Activated naive CD4-positive, alpha-beta T cell treated with anti-CD3 and anti-CD28 coated beads, Interleukin-2, amount 50 U/mL, for 72 hours (primary cell): ENCODE measurements at places on chromosomes 6 and 20. TPM values are rescaled to one million over a fixed set of nuclear protein-coding genes. Genes with fewer than 3 reads are reported as not detected.

Gene GLP1R
- 0.32 TPM for total RNA-seq

- DNase-seq = no peak
These were observed 36.1 kb downstream of the EFCAB8 start for GRCh38 chr20:32894711-32895355.

DNA sequence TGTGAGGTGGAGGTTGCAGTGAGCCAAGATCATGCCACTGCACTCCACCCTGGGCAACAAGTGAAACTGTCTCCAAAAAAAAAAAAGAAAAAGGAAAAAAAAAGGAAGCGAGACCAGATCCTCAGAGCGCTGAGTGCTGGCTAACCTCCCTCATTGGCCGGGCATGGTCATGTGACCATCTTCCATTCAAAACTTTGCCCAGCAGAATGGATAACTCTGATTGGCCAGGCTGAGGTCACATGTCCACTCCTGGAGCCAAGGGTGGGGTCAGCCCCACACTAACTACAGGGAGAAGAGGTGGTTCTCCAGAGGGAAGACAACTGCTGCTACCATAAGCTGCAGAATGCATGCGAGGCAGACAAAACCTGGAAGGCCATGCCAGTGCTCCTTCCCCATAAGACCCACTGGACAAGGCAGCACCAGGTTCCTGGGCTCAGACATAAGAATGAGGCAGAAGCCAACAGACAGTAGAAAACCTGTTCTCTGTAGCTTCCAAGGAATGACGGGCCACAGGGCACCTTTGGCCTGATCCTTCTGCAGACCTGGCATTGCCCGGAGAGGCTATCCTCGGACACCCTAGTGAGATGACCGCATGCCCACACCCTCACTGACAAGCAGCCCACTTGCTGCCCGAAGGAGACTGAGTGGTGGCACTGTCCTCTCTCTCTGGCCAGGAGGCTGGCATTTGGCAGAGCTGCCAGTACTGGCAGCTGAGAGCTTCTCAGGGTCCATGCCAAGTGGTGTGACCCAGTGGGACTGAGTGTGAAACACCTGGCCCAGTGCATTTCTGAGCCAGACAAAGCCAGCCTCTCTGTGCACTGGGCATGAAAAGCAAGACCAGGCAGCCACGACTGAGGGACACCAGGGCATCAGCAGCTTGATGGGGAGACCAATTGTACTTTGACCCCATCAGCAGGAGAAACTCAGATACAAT is 311.9 kb upstream of the SULF2 start:
- no peak for DNase-seq

GRCh38 chr20:722822-723644 is 45.3 kb downstream of the SLC52A3 start:
- no peak for DNase-seq
